Subcutaneous preadipocyte (primary cell): ENCODE measurements at places on chromosomes 13 and 19. TPM values are rescaled to one million over a fixed set of nuclear protein-coding genes. Genes with fewer than 3 reads are reported as not detected.

MAG gene
- total RNA-seq: 0.59 TPM in 1 of 2 replicates, not detected in the other

ZNF776 gene
- total RNA-seq: 8.5 and 9.8 TPM in 2 replicates

FLT1 gene
- total RNA-seq: under 0.01 and 0.20 TPM in 2 replicates

ATP4A gene
- total RNA-seq: not detected in 2 replicates

THSD1 gene
- 14.3 and 19.9 TPM in 2 replicates for total RNA-seq

ERICH6B gene
- not detected in 2 replicates for total RNA-seq

KIR2DL3 gene
- total RNA-seq: not detected in 2 replicates

FREM2 gene
- total RNA-seq: not detected in 2 replicates

CACNG8 gene
- total RNA-seq: 0.20 TPM in 1 of 2 replicates, not detected in the other

FCGBP gene
- under 0.01 and 0.59 TPM in 2 replicates for total RNA-seq

PRTN3 gene
- total RNA-seq: not detected in 2 replicates

DNAAF3 gene
- total RNA-seq: 0.59 and 1.5 TPM in 2 replicates

HRC gene
- not detected in 2 replicates for total RNA-seq
